ENCODE measurements at places on chromosomes 2 and 18.
A peak's percentile ranks its signal among the peaks of the same experiment; 100 is the strongest.

DNA sequence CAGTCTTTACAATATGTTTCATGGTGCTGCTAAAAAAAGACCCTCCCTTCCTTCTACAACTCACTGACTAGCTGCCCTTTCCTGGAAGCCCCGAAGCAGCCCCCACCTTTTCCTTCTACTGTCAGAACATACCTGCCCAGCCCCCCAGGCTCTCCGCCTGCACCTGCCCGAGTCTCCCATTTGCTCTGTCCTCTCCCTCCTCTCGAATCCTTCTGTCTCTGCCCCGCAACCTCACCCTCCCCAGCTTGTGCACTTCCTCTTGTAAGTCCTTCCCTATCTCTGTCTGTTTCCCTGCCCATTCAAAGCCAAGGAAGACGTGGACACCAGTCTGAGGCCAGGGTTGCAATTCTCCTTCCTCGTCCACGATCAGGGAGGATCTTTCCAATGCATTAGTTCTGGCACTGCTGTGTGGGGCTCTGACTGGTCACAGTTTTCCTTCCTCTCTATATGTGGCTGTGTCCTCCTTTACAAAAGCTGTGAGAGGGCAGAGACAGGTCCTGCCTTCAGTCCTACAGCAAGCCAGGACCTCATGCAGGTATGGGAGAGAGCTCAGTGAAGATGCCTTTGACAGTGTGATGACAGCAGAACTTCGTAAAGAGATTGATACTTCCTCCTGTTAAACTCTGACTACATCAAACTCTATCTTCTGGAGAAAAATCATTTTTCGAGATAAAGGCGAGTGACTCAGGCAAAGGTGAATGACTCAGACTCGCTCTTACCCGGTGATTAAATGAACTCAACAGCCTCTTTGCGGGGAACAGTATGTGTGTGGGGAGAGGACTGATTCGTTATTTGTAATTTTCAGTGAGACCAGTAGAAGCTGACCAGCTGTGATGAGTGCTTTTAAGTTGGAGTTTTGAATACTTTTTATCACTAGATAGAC, 14.2 kb downstream of the TNFRSF11A start:
- DNase-seq: peak; percentile 25

DNA sequence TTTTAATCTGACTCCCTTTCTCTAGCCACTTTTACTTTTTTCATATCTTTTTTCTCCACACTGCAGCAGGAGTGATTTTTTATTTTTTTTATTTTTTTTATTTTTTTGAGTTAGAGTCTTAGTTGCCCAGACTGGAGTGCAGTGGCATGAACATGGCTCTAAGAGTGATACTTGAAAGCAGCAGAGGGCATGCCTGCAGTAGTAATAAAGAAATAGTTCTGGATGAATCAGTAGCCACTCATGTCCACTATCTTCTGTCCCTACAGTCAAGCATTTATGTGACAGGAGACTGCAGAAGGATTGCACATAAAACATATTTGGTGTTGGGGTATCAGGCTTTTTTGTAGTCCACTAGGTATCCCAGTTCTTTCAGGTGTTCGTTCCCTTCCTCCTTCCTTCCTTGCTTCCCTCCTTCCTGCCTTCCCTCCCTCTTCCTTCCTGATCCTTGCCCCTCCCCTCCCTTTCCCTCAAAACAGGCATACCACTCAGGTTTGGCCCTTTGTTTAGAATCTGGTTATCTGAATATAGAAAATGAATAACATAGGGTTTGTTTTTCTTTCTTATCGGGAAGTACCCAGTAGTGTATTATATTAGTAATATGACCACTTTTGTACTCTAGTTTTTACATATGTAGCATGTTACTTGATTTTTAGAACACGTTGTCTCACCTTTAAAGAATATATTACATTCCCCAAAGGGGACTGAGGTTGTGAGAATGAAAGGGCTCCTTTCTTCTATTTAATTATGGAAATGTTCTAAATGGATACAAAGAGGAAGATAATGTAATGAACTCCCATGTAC, 23.5 kb downstream of the MIB1 start:
- DNase-seq: no peak

DNA sequence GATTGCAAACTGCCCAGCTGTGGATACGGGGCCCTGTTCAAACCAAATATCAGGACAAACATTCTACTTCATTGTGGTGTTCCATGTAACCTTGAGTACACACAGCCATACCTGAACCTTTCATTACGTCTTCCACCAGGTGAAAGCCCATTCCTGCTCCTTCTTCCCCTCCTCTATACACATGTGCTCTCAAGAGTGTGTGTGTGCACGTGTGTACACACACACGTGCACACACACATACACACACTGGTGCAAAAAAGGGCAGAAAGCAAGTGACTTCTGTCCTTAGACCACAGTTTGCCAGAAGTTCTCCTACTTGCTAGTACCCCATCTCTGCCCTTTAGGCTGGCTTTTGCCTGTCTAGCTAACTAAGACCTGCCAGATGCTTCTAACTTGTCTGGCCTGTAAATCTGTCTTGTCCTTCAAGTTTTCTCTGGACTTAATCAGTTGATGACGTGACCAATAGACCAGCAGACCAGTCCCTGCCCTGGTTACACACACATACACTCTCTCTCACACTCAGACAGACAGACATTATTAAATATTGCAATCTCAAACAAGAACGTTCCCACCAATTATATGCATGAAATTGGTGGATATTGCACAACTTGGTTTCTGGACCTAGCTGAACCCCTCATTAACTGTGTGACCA, 163.4 kb downstream of the MSH2 start:
- DNase-seq: no peak

GRCh38 chr2:222250313-222250712, 48.5 kb downstream of the PAX3 start:
- no peak for DNase-seq

DNA sequence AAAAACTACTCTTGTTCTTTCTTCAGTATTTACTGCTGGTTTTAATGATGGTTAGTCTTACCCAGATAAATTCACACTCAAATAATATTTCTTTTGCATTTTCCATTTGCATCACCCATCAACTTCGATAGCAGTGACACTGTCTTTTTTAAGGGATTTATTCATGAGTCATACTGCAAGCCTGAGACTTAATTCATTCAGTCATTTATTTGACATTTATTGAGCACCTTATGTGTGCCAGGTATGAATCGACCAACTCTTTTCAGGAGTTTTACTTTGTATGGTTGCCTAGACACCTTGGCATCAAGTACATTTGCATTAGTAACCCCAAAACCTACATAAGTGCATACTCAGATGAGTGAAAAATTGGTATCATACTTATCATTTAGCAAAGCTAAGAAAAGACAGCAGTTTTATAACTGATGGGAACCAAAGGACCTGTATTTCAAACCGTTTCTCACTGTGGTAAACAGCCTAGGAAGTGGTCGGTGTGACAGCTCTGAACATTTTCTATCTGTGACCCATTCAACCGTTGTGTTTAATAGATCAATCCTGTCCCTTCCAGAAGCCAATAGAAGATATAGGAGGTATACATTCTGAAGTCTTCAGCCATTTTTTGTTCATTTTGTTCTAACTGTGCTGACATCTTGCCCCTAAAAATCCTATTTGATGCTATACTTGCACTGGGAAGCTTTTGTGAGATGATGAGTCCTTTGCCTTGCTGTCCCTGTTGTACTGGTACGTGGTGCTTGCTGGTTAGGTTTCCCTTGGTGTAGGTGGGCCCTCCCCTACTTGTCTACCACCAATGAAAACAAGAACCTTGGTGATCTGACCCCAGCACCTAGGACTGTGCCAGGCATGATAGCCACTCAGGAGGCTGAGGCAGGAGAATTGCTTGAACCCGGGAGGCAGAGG, 484.7 kb upstream of the RAB12 start:
- no peak for DNase-seq

GRCh38 chr2:97754690-97755346, 41.4 kb downstream of the ZAP70 start:
- DNase-seq: no peak

DNA sequence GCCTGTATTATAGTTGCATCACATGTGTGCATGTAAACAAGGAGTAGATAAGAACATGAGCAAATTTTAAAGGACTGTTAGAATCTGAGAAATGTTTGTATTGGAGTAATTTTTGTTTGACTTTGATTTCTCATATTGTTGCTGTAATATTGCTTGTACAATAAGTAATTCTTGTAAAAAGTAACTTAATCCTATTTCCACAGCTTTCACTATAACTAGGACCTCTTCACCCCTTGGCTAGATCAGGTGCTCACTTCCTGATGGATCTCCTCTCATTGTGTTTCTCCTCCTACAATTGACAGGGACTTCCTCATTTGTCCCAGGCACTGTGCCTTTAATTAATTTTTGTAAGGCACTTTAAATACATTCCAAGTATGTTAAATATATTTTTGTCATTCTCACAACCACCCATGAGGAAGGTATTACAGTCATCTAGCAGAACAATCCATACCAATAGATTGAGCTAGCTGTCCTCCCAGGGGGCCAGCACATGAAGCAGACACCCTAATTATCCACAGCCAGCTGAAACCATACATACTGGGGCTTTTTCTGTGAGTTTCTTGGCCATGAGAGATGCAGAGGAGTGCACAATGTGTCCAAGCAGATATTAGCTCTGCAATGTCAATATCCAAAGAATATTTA, 359.5 kb upstream of the ACVR2A start:
- no peak for DNase-seq

- no peak for DNase-seq
These were observed 8.8 kb downstream of the ATIC start for GRCh38 chr2:215320679-215321078.

GRCh38 chr2:38099099-38100028, 23.4 kb upstream of the CYP1B1 start:
- DNase-seq: no peak

DNA sequence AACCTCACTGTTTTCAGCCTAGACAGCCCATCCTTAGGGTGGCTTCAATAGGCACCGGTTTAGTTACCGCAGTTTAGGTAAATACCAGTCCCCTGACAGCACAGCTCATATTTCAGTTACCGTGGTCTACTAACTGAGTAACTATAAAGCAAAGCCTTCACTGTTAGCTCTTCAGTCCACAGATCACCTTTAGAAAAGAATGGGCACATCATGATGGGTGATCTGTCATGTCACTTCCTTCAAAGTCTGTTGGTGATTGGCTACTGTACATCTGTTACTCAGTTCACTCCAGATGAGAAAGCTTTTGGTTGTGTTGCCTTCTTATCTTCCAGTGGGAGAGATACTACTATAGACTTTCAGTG, 21.0 kb downstream of the SLC20A1 start:
- peak; percentile 44 for DNase-seq

DNA sequence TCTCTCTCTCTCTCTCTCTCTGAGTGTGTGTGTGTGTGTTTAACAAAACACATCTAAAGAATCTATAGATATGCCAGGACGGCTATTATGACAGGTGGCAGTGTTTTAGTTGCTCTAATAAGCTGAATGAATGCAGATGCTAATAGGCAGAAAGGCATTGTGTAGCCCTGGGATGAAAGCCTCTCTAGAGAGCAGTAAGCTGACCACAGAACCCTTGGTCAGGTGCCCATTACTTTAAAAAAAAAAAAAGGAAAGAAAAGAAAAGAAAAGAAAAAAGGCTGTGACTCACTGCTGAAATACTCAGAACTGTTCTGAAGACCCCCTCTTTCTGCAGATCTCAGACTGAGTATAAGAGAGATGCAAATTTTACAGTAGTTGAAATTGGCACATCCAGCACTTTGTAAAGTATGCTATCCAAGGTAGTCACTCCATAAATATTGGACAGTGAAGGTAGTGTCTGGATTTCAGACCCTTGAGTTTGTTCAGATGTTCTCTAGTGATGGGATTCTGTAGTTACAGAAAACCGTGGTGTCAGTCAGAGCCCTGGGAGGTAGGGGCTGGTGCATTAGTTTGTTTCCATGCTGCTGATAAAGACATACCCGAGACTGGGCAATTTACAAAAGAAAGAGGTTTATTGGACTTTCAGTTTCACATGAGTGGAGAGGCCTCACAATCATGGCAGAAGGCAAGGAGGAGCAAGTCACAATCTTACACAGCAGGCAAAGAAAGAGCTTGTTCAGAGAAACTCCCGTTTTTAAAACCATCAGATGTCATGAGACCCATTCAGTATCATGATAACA, 30.9 kb downstream of the OSBPL6 start:
- no peak for DNase-seq

GRCh38 chr18:269480-270095, 1.7 kb upstream of the THOC1 start:
- peak; percentile 33 for DNase-seq

DNA sequence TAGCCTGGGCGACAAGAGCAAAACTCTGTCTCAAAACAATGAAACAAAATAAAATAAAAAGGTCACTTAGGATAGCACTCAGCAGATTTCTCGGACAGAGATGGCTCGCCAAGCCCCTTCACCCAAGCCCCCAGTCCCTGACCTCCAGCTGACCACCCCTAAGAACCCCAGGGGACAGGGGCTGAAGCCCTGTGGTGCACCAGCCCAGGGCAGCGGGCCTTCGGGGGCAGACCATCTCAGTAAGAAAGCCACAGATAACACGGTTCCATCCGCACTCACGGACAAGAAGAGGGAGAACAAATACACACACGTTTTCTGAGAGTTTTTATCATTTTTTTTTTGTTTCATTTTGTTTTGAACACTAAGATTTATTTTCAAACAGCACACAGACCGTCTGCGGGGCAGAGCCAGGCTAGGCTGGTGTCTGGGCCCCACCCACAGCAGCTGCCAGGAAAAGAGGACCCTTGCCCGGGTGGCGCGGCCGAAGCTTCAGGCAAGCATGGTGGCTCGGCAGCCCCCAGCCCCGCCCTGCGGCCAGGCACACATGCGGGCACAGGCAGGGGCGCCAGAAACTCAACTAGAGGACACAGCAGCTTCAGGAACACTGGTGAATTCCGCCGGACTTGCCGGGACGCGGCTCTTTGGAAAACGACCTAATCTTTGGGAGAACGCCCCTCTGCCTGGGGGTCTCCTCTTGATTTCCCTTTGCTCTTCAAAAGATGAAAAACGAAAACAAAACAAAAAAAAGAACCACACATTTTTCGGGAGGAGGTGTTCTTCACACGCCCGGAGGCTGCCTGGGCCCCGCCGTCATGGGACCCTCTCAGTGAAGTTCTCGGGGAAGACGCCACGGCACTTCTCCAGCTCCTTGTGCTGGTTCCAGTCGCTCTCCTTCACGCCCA, 59.0 kb downstream of the BIN1 start:
- DNase-seq: no peak

DNA sequence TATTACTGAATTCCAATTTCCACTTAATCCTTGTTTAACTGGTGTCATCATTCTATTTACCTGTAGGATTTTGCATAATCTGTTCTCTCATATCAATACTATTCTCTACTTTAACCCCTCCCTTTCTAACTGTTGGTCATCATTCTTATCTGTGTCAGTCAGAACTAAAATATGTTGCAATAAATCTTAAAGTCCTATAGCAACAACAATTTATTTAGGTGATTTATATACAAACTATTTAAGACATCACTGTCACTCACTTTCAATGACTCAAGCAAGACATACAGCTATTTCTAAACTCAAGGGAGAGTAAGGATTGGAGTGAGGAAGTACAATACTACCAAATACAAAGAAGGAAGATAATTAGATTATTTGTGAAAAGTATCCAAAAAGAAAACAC, 740.4 kb downstream of the DSC3 start:
- no peak for DNase-seq
